ENCODE measurements at places on chromosomes 11 and 22.
A peak's percentile ranks its signal among the peaks of the same experiment; 100 is the strongest.

GRCh38 chr11:132248580-132248979 is 878.2 kb downstream of the NTM start:
- DNase-seq = no peak

DNA sequence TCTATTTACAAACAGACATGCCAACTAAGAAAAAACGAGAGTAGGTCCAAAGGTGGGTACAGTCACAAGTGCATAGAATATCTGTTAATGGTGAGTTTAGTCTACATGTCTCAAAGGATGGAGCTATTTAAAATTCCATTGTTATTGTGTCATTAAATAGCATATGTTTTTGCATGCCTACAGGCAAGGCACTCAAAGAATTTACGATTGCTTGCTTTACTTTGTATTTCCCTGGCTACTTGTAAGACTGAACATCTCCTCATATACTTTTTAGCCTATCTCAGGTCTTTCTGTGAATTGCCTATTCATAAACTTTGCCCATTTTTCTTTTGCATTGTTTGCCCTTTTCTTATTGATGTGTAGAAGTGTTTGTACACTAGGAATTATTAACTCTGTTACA is 39.7 kb downstream of the DEUP1 start:
- DNase-seq = peak; percentile 25

DNA sequence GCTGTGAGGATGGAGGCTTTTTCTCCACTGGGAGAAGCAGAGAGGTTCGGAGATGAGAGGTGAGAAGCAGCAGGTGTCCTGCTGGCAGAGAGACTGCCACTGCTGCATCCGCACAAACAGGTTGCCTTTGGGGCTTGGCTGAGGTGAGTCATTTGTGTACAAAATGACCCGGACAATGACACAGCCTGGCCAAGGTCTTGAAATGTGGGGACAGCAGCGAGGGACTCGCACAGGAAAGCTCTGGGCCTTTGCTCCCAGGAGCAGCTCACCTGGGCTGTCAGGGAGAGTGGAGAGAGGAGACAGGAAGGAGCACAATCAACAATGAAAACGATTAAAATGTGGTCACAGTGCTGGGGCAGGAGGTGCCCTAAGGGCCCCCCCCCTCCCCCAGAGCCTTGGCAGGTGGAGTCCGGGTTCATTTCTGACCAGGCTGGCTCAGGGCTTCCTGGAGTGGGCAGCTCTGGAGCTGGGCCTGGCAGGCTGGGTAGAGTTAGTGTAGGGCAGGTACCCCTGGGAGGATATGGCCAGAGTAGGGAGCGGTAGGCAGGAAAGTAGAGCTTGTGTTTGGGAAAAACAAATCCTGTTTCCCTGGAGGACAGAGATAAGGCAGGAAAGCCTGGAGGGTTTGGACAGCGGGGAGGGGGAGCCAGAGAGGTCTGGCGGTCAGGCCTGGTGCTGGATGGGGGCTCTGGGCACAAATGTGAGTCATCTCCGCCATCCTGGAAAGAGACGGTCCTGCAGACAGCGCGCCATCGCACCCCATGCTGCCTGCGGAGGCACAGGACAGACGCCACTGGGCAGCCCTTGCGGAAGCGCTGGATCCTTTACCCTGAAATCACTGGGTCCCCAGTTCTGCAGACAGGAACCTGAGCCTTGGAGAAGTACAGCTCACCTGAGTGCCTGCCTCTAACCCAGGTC is 37.8 kb upstream of the CELSR1 start:
- DNase-seq = no peak

GRCh38 chr11:121965330-121965729 is 150.7 kb downstream of the BLID start:
- peak; percentile 57 for DNase-seq

DNA sequence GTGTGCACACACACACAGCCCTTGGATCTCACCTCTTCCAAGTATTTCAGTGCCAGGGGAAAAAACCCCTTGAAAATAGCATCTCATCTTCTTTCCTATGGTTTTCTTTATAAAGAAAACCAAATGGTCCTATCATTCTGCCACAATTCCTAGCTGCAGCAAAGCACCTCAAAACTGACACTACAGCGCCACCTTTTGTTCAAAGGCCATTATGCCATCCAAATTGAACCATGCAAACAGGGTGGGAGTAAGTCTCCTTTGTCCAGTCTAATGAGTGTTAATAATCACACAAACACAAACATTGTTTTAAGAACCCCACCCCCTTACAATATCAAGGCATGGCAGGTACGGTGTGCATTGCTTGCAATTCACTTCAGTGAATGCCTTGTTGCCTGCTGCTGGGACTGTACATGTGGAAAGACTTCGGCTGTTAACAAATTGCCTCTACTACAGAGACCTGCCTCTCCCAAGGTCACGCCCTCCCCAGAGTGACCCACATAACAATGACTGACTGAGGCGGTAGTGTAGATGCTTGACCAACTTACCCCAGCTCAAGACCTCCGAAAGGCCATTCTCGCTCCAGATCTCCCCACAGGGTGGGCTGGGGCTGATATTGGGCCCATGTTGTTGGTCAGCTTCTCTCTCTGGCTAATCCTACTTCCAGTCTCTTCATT is 31.7 kb downstream of the FAM181B start:
- peak; percentile 50 for DNase-seq

- peak; percentile 23 for DNase-seq
Observed at GRCh38 chr11:100684101-100685065, 2.7 kb upstream of the ARHGAP42 start.

- DNase-seq = no peak
Observed at GRCh38 chr11:130139401-130139800, 20.2 kb upstream of the ST14 start.

- DNase-seq = no peak
Observed at GRCh38 chr11:33103836-33104235, 57.4 kb downstream of the CSTF3 start.

- DNase-seq = no peak
Observed at GRCh38 chr11:73149105-73149504, 7.0 kb upstream of the FCHSD2 start.

- DNase-seq = peak; percentile 32
Observed at GRCh38 chr11:102254047-102254446, 63.2 kb upstream of the BIRC3 start.

GRCh38 chr11:15674756-15675155 is 560.0 kb downstream of the INSC start:
- no peak for DNase-seq

DNA sequence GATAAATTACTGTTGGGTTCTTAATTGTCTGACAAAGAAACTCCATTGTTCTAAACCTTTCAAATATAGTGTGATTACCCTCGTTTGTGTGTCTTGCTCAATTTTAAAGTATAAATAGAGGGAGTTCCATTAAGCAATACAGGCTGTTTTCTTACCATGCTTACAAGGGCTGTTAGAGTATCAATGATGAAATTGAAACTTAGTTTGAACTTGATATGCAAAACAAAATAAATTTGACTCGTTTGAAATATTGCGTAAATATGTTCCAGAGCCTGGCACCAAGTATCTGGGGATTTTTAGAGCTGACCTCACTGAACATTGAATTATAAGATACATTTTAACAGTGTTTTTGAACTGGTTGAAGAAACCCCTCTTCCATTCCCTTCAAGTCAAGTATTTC is 31.7 kb downstream of the TEAD1 start:
- DNase-seq = no peak

DNA sequence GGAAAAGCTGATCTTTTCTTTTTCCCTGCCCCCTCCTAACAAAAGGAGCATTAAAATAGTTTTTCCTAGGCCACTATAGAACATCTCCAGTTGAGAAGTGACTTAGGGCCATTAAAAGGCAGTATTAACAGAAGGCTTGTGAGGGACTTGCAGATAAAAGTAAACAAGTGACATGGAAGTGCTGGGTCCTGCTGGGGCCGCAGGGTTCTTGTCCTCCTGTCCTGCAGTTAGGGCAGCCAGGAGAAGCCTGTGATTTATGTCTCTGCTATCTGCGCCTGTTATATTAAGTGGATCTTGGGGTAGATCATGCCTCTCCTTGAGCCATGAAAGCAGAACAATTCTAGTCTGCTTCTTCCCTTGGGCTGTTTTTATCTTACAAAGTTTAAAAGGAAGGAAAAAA is 271.4 kb upstream of the C11orf87 start:
- no peak for DNase-seq

GRCh38 chr22:23743303-23743705 is 7.6 kb downstream of the ZNF70 start:
- DNase-seq = no peak

Data from GM23248 (cell line).